ENCODE measurements at places on chromosomes 5 and 9. TPM values are rescaled to one million over a fixed set of nuclear protein-coding genes. Genes with fewer than 3 reads are reported as not detected.

Gene FLT4
- total RNA-seq: 15.7 TPM

Gene HDAC3
- total RNA-seq: 105 TPM

Gene LOX
- not detected for total RNA-seq

Gene HSPB3
- total RNA-seq: not detected

Gene PCDHB9
- total RNA-seq: 7.3 TPM

Gene YIPF5
- total RNA-seq: 22.3 TPM

Gene GPX8
- 64.4 TPM for total RNA-seq

Gene ZNF366
- total RNA-seq: not detected

Gene OTP
- total RNA-seq: not detected

Gene GABRA1
- not detected for total RNA-seq

Gene PRRT1B
- total RNA-seq: not detected

Gene PLEKHG4B
- total RNA-seq: 4.5 TPM

Gene PCDHGA12
- not detected for total RNA-seq

Gene PDE6A
- total RNA-seq: not detected

Gene PCDH12
- not detected for total RNA-seq

All from G401 (cell line).